ENCODE measurements at places on chromosomes 5 and 9.

DNA sequence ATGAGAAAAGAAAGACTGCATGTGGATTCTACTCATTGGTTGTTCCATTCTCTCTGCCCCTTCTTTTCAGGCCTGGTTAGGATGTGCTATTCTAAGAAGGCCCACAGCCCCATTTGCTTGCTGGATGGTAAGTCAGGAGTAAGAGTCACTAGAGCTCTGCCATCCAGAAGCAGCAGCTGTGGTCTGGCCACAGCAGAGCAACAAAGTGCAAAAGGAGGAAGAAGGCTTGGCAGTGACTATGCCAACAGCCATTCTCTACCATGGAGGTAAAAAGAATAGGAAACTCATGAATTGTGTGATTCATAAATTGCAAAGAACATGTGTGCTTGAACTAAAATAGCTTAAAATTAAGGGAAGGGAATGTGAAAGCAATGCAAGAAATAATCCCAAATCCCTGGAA, 20.9 kb downstream of the KLHL3 start:
- DNase-seq = no peak

DNA sequence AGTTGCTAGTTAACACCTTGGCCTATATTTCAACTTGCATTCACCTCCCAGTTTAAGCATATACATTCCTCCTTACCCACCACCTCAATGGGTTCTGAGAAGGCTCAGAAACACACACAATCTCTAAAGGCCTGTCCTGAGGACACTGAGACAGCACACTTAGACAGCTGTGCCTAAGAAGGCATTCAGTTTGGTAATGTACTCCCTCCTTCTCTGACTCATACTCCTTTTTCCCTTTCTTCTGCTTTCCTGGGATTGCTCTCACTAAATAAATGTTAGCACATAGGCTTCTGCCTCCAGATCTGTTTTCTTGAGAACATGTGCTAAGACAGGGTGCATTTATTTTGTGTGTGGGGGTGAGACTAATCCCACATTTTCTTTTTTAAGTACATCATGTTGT, 456.8 kb upstream of the CDH6 start:
- no peak for DNase-seq

DNA sequence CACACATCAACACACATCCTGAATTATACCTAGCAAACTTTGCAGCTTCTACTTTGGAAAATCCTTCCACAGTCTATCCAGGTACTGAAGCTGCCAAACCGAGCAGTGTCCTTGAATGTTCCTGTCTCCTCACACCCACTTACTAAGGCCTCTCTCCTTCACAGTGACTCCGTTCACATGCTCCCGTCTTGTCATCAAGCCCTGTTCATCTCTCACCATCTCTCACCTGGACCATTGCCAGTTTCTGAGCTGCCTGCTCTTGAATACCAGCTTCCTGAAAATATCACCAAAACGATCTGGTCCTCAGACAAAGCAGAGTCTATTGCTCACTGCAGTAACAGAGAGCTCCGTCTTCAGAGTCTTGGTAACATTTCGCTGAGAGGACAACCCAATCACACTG, 57.4 kb downstream of the GCNT1 start:
- DNase-seq = no peak

GRCh38 chr9:136862849-136863622, 3.1 kb downstream of the EDF1 start:
- DNase-seq = no peak

GRCh38 chr5:141816598-141817399, 61.4 kb downstream of the PCDH1 start:
- DNase-seq = no peak

DNA sequence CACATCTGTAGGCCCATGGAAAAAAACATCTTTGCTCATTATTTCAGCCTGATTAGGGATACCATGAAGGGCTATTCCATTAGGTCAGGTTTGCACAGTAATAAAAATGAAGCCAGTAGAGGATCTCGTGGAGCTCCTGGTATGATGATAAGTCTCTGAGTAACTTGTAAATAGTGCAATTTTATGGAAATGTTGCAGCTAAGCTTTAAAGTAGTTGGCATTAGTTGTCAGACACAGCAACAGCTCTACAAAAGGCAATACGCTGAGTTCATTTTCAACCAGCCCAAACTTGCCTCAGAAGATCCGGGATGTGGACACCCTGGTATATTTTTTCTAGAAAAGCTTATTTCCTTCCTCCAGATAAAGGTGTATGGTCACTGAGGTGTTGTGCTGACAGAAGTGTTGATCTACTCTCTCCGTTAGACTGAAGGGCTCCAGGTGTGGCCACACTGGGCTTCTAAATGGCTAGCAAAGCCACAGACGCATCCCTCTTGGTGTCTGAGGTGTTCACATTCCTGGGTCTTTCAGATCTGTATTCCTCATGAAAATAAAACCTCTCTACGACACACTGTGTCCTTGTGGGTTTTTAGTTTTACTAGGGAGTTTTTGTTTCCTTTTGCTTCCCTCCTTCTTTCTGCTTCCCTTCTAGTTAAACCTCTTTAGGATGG, 141.6 kb downstream of the GHR start:
- DNase-seq = no peak

GRCh38 chr5:132506094-132506692, 15.6 kb upstream of the IRF1 start:
- DNase-seq = no peak

GRCh38 chr5:80266566-80266965, 10.7 kb upstream of the SERINC5 start:
- DNase-seq = no peak

DNA sequence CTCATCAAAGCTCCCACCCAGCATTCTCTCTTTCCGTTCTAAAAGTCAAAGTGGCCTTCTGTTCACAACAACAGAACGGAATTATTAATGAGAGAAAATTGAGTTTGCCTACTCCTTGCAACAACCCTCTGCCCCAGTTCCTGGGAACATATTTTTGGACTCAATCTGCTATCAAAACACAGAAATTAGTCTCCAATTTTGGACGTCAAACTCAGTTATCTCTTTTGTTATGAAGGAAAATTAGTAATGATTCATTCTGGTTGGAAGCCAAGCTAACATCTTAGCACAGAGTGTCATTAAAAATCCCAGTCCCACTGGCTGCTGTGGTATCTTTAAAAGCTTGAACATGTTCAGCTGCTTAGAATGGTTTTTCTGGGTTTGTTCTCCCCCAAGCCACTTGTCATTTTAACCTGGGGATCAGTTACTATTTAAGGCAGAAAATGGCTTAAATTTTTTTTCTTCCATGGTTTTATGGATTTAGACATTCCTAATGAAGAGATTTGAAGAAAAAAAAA, 343.2 kb downstream of the TRIM32 start:
- no peak for DNase-seq

DNA sequence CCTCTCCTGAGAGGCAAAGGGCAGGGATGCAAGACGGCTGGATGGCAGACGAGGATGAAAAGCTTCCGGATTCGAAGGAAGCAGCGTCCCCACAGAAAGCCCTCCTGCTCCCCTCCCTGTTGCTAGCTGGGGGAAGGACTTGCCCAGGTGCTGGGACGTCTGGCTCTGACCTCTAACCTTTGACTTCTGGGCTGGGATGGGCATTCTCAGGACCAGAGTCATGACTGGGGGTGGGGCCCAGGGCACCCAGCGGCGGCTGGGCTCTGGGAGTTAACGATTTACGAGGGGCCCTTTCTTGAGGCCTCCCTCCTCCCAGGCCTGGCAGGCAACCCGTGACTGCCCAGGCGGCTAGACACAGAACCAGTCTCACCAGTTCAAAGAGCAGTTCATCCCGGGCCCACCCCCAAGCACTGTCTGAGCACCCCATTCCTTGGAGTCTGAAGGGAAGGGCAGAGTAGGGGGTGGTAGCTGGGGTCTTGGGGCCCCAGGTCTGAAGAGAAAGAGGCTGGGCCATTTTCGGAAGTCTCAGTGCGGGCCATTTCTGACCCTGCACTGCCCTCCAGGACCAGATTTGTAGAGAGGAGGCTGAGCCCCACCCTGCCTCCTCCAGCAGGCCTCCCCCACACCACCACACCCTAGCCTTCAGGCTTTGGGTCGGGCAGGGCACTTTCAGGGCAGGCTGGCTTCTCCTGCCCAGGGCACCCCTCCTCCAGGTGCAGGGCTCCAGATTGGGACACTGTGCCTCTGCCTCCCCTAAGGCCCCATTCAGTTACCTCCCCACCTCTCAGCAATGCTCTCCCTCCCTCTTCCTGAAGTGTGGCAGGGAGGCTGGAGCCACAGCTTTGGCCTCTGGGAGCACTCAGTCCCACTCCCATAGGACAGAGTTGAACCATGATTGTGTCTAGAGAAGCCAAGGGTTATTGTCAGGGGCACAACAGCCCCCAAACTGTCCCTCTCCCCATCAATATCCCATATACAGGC, 5.0 kb upstream of the CXXC5 start:
- DNase-seq = peak; percentile 86

DNA sequence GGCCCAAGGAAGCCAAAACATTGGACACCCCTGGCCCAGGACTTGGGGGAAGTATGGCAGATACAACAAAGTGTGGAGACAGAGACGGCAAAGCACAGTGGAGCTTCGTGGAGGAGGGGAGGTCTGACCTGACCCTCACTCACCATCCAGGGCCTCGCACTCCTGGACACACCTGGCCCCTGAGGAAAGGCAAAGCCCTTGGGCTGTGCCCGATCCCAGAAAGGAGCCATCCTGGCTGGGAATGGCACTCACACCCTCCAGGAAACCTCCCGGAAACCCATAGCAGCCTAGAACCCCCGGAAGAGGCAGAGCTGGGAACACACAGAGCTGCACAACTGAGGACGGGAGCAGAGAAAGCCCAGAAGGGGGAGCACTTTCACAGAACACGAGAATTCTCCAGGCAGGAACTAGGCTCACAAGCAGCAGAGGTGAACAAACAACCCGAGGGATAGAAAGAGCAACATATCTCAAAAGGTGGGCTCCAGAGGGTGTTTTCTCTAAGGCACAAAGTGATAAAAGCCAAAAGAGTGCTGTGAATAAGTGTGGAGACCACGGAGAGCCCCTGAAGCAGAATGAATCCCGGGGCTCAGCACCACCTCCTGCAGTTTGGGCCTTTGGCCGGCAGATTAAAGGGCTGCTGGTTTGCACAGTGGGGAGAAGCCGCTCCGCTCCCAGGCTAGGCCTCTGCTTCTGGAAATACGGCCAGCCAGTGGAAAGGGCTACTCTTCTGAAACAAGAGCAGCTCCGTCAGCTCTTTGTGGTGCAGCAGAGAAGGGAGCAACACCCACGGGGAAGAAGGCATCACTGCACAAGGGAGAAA, 108.2 kb downstream of the UBE2R2 start:
- DNase-seq = peak; percentile 82

- no peak for DNase-seq
Measured at GRCh38 chr5:18761801-18762200, 1127.5 kb downstream of the TAF11L14 start.

DNA sequence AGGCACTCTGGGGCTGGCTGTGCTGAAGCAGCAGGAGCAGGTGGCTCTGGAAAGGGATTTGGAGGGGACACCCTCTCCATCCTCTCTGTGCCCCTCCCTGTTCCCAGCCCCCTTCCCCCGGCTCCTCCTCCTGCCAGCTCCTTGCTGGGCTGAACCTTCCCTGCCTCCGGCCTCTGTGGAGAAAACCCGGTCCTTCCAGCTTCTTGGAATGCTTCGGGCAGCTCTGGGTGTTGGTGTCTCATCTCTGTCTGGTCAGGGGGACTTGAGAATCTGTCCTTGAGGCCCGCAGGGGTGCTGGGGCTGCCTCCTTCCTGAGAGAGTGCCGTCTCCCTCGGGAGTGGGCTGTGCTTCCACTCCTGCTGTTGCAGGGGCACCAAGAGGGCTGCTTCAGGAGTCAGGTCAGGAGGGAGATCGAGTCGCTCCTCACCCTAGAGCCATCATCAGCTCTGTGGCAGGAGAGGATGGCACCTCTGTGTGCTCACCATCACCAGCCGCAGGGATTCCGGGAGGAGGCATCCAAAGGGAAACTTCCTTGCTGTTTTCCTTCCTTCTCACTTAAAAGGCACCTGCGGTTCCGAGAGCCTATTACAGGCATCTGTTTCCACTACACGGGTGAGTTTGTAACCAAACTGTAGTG, 30.6 kb downstream of the NDUFS6 start:
- peak; percentile 77 for DNase-seq

DNA sequence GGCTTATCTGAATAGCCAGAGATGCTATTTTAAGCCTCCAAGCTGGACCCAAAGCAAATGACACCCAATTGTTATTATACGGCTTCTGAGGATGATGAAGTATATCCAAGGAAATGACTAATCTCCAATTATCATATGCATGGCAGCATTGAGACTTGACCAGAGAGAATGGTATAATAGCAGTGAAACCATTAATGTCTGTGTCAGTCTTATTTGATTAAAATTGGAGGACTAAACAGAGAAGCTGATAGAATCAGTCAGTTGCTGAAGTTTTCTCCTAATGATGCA, 200.5 kb downstream of the EFNA5 start:
- no peak for DNase-seq
